ENCODE measurements at places on chromosomes 1 and 21. TPM values are rescaled to one million over a fixed set of nuclear protein-coding genes. Genes with fewer than 3 reads are reported as not detected.

Gene KIF26B
- 1.9 TPM for total RNA-seq

Gene SLC35F3
- 9.4 TPM for total RNA-seq

Gene CD1E
- not detected for total RNA-seq

Gene SV2A
- total RNA-seq: 3.4 TPM

Gene SPRR3
- 0.44 TPM for total RNA-seq

Gene OXCT2
- 0.20 TPM for total RNA-seq

DNA sequence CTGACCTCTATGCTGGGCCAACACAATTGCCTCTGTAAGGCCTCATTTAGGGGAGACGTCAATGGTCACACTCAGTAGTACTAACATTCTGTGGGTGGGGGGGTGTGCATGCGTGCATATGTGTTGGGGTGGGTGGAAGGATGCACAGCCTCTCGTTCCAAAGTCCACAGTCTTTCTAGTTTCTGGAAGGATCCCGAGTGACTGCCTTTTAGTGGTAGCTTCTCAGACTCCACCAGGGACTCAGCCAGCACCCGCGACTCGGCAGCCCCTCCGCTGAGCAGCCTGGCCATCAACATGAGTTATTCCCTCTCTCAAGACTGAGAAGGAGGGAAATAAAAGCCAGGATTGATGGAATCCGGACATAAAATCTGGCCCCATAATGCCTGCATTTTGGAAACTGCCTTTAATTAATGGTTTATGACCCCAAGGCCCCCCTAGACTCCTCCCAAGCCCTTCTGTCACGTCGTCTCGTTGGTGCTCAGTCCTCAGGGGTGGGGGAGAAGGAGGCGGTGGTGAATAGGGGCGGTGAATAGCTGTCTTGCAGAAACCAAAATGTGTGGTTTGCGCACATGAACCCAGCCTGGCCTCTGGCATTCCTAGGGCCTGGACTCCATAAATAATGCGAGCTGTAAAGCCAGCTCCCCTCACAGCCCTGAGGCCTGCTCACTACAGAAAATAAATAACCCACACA, 65.1 kb upstream of the TMEM51 start:
- DNase-seq: no peak

- DNase-seq: no peak
These were observed 27.4 kb upstream of the DNASE2B start for GRCh38 chr1:84370831-84371394.

GRCh38 chr21:31905503-31906451, 33.0 kb downstream of the HUNK start:
- no peak for DNase-seq

DNA sequence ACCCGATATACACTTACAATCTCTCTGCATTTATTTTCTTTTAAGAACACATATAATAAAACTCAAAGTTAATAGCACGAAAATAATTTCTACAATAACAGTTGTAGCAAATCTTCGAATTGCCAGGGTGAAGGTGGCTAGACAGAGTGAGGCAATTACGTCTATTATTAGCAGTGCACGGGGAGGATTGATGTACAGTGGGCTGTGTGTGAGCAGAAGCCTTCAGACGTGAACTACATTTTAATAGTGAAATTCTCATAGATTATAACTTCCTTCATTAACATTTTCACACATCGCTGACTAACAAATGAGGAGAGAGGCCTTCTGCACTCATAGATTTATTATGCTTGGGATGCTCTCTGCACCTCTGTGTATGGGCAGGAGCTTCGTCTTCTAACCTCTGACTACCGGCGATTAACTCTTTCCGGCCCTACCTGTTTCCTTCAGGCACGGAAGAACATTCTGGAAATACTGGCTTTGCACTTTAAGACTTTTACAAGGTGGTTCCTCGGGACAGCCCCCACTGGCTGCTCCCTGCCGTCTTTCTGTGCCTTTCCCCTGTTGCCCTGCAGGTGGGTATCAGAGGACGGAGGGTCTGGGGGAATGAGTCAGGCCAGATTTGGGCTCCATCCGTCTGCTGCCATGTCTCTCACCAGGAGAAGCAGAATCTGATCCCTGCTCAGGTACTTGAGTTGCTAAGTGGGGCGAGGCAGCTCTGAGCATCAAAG, 200.5 kb downstream of the CAMTA1 start:
- DNase-seq: no peak

DNA sequence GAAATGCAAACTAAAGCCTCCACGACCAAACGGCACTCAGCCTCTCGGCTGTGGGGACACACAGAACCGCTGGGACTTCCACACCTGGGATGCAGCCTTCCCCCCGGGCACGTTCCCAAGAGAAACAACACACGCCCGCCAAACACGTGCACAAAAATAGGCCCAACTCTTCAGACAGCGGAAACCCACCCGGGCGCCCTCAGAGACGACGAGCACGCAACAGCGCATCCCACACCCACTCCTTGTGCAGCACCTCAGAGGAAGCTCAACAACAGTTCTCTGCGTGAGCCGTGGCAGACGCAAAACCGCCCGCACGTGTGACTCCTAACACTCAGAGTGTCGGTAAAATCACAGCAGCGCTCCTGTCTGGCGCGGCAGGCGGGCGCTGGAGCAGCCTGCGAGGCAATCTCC, 5.3 kb downstream of the C1orf159 start:
- no peak for DNase-seq

DNA sequence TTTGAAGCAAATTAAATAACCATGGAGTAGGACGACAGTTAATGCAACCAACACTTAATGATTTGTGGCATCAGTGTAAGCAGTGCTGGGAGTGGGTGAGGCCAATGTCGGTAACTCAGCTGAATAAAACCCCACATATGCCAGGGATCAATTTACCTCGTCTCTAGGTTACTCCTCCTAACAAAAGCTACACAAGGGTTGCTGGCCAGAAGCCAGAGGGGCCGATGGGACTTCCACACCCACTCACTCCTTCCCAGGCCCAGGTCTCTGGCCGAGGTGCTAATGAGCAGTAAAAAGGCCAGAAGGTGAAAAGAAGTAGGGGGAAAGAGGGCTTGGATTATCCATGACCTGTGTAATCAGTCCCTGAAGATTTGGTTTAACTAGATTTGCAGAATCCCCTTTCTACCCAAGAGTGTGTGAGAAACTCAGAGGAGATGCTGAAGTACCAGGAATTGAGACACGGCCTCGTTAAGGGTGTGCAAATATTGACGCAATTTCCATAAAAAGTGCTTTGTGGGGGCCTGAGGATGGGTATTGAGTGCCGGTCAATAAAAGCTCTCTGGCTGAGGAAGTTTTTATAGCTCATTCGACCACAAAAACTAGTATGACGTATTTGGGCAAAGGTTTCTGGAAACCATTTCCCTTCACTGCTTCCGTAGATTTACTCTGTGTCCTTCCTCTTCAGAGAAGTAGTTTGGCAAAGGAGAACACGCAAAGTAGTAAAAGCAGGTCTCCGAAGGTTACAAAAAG, 145.5 kb downstream of the TBX15 start:
- no peak for DNase-seq

- DNase-seq: peak; percentile 50
These were observed 5.9 kb upstream of the PIGR start for GRCh38 chr1:206952171-206952570.

DNA sequence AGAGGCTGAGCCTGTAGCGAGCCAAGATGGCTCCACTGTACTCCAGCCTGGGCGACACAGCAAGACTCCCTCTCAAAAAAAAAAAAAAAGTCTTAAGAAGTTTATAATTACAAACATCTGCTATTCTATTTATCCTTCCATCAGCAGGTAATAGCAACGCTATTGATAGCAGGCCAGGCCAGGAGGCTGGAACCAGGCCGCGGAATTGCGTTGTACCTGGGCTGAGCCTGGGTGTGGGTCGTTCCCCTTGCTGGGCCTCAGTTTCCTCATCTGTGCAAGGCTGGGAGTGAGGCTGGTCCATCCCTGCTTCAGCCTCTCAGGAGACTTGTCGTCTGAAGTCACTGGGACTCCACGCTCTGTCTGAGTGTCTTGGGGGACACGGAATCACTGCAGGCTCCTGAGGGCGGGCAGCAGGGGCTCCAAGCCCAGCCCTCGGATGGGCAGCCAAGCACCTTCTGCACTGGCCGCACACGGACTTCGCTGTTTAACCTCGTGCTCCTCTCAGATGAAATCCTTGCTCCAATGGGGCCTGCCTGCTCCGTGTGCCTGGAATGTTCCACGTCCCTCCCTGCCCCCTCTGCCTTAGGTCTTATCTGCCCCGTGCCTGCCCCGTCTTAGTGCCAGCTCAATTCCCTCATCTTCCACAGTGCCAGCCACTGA, 103.9 kb upstream of the C1orf174 start:
- DNase-seq: no peak
